Stimulated activated CD4-positive, alpha-beta T cell treated with anti-CD3 and anti-CD28 coated beads, Interleukin-1b, Interleukin-23, amount 100 ng/mL, for 24 hours (primary cell): ENCODE measurements at places on chromosomes 12 and 14.

- no peak for DNase-seq
Measured at GRCh38 chr14:38197784-38198335, 9.8 kb upstream of the SSTR1 start.

GRCh38 chr14:105774001-105774400, 247.6 kb downstream of the TMEM121 start:
- no peak for DNase-seq

GRCh38 chr12:89671469-89671868, 37.2 kb downstream of the ATP2B1 start:
- DNase-seq = no peak

DNA sequence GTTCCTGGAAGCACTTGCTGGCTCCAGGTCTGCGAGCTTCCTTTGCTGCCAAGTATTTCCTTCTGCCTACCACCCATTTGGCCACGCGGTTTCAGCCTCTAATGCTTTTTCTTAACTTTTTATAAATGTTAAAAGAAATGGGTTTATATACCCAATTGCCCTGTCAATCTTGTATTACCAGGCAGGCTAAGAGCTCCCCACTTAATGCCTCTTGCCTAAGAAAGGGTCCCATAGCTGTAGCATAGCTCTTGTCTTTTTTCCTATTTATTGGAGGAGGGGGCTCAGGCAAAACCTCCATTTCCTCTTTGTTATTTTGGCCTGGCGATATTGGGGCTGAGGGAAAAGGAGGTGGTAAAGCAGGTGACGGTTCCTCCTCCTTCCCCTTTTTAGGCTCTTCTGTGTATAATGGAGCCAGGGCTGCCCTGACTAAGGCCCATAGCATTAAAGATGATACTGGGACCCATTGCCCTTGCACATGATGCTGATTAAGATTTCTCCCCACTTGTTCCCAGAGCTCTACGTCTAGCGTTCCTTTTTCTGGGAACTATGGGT, 21.6 kb upstream of the BLTP3B start:
- no peak for DNase-seq

DNA sequence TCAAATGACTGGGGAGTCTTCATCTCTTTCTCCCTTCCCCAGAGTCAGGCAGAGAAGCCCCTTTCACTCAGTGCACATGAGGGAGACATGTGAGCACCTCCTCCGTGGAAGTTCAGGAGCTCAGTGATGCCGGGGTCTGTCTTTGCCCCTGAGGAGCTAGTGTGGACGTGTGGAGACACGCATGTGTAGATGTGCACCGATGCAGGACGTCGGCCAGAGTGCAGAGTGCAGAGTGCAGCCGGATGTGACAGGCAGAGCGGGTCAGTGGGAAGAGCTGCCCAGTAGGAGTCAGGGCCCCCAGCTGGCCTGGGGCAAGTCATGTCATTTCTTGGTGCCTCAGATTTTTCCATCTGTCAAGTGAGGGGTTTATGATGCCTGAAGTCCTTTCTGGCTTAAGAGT, 20.7 kb downstream of the TSPAN9 start:
- no peak for DNase-seq

DNA sequence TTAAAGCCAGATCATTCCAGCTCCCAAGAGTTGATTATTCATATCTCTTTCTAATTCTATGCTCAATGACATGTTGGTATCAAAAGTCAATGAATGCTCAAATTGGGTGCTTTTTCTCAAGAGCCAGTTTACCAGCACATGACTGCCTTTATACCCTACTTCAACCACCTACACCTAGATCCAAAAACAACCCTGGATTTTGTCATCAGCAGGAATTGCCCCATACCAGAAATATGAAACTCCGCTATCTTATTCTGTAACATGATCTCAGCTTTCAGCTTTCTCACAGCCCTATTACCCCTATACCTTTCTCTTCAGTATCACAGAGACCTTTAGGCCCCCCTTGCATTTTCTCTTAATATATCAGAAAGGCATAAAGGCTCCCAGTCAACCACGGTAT, 32.3 kb upstream of the ESR2 start:
- no peak for DNase-seq

- no peak for DNase-seq
Measured at GRCh38 chr12:45433441-45433868, 217.6 kb downstream of the ANO6 start.
